CD4-positive, alpha-beta T cell treated with Interferon gamma for 1 hour (primary cell): ENCODE measurements at places on chromosomes 5 and 9.

GRCh38 chr5:132098151-132098594, 24.6 kb downstream of the CSF2 start:
- no peak for DNase-seq

GRCh38 chr5:175680463-175680862, 22.6 kb downstream of the HRH2 start:
- DNase-seq, result no peak

DNA sequence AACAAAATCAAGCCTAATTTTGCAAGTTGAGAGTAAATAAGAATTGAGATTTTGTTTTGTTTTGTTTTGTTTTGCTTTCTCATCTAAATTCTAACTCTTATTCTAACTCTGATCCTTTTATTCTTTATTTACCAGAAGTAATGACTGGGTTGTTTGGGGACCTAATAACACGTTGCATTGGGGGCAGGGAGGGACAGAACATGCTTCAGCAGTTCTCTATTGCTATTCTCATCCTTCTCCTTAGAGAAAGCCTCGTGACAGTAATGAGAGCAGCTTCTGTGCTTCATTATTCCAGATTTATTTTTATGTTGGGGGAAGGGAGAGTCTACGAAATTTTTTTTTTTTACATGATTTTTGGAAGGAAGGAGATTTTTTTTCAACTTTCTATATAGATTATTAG, 21.1 kb downstream of the CPEB4 start:
- no peak for DNase-seq

DNA sequence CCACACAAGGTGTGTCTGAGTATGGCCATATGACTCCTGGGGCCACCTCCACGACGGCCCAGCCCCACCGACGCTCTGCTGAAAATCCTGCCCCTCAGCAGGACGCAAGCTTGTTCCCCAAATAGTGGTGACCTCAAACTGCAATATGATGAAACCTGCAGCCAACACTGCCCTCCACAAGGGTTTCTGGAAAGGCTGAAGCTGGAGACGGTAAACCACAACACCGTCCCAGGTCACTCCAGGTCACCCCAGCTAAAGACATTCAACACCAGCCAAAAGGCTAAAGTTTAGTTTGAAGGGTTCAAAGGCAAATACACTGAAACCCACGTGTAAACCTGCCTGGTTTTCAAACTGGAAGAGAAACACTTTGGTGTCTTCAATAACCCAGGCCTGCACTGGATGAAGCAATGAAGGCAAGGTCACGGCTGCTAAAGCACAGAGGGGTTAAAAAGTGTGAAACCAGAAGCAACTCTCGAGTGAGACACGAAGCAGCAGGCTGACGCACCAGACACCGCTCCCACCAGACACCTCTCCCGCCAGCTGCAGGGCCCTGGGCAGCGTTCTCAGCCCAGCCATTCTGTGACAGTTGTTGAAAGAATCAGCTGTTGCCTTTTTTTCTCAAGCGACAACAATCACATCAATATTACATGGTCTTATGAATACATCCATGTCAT, 1.8 kb upstream of the LHX3 start:
- DNase-seq, result no peak

DNA sequence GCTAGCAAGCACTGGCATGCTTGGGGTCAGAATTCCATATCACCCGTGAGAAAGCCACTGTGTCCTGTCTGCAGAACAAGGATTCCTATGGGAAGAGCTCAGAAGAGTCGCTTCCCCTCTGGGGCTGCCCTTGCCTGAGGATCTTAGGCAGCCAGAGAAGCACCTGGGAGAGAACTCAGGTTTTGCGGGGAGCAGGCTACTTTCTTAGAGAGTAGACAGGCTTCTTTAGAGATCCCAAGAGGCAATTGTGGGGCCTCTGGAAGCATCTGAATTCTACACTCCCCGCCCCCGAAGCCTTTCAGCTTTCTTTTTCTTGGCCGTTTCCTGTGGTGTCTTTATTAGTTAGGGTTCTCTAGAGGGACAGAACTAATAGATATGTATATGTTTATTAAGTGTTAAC, 40.9 kb downstream of the PHF2 start:
- no peak for DNase-seq

DNA sequence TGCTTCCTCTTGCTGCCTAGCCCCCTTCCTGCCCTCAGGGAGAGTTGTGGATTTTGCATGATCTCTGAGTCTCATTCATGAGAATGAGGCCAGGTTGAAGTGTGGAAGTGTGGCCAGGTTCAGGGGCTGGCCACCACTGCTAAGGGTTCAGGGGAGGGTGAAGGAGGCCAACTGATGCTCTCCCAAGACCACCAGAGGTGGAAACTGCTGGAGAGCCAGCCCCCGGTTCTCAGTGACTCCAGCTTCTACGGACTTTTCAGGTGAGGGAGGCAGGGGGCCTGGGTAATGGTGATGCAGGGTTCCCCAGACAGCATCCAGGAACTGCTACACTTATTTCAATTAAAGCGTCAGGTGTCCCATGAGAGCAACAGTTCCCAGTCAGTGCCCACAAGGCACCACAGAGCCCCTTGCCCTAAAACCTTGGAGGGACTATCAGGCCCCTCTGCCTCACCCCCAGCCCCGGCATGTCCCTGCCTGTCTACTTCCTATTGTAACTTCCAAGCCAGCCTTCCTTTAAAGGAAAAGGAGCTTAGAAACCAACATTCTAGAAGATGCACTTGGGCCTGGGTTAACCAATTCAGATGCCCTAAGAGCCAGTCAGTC, 50.1 kb downstream of the AMBP start:
- DNase-seq, result no peak

- DNase-seq, result peak; percentile 56
Measured at GRCh38 chr5:35518104-35518503, 99.6 kb upstream of the SPEF2 start.

- no peak for DNase-seq
Measured at GRCh38 chr5:127988146-127988760, 95.3 kb upstream of the SLC12A2 start.

DNA sequence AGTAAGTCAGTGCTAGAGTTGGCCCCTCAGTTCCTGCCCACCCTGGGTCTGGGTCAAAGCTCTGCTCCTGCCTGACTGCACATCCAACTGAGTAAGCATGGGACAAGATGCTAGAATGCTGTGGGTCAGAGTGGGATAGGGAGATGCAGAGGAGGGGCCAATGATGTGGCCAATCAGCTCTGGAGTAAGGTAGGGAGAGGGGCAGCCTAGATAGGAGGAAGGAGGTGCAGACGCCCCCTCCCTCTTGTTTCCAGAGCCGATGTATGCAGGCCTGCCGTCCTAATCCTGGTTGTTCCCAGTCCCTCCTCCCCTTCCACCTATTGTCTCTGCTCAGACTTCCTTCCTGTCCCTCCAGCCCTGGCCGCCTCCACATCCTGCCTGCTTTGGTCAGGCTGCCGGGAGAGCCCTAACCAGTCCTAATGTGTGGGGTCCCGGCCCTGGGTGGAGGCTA, 1.3 kb downstream of the ARAP3 start:
- DNase-seq, result no peak

DNA sequence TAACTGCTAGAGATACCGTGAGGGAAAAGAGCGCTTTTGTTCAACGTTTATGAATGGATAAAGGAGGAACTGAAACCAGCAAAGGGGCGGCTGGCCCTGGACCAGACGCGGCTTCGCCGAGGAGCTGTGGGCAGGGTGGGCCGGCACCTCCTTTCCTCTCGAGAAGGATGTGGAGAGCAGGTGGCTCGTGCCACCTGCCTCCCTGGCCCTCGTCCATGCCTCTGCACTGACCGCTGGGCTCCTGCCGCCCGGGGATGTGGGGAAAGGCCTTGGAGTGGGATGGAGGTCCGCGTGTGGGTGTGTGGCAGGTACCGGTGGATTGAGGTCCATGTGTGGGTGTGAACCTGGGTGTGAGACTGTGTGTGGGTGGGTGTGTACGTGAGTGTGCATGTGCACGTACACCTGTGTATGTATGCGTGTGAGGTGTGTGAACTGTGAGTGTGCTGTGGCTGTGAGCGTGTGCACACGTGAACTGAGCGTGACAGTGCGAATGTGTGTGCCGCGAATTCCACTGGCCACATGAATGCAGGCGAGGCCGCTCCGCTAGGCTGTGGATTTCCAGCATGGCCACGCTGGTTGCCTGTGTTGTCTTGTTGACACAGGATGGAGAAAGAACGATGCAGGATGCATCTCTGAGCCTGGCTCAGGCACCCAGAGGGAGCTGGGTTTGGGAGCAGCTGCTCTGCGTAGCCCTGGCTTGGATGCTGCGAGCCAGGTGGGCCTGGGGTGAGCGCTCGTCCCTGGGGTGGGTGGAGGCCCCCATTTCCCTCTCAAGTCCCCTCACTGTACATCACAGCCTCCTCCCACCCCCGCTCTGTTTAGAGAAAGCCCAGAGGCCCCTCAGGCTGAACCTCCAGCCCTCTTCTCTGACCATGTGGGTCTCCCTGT, 4.4 kb upstream of the CEP72 start:
- DNase-seq, result peak; percentile 28

GRCh38 chr5:146528236-146528635, 12.2 kb upstream of the GPR151 start:
- DNase-seq, result no peak

DNA sequence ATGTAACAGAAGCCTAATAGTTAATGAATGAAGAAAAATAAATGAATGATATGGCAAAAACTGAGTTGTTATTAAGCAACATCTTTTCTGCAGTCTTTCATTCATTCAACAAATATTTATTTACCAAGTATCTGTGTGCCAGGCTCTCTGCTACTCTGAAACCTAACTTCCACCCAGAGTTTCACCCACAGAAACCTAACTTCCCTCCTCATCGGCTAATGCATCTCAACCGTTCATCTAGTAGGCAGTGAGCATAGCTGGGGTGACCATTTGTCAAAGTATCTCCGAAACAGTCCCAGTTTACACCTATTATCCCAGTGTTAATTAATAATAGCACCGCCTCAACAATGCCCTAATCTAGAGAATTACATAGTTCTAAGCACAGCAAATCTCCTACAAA, 1.5 kb downstream of the TTC39B start:
- no peak for DNase-seq

DNA sequence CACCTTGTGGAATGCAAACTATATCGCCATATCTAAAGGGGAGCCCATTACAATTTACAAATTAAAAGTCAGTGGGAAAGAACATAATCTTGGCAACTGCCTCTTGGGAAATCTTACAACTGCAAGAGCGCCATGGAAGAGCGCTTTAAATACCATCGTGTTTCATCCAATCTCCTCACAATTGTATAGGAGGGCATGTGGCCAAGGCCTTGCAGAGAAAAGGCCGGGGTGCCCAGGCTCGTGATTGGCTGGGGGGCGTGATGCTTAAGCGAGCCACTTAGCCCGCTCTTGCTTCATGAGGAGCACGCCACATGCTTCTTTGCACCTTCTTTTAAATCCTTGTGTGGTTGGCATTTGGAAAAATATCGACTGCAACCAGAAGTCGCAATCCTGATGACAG, 69.8 kb upstream of the NFIB start:
- no peak for DNase-seq

DNA sequence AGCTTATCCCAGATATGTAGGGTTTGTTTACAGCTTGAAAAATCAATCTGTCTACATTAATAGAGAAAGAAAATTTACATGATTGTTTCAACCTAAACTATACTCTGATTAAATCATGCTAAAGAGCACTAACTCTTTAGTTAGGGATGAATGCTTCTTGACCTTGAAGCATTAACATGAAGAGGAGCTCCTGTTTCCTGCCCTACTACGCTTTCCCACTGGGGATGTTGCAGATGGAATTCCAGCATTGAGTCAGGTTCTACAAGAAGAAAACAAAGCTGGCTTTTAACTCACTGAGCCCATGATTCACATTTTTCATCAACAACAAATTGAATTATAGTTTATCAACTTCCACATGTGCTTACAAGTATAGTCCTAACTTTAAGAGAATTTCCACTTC, 471.3 kb downstream of the TMEM232 start:
- no peak for DNase-seq

- DNase-seq, result no peak
Measured at GRCh38 chr5:50447941-50448340, 6.9 kb upstream of the EMB start.

DNA sequence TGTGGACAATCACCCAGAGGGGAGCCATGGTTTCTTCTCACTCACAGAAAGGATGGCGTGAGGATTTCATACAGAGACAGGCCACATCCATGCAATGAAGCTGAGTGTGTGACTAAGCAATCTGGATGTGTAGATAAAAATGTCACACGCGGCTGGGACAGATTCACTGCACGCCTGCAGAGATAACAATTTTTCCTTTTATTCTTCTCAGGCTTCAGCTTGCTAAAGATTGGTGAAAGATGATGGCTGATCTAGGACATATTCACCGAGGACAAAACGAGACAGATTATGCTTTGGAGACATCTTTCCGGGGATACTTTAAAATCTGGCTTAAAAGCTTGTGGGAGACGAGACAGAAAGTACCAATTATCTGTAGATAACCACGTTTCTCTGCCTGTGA, 313.9 kb upstream of the TRPC7 start:
- DNase-seq, result no peak

DNA sequence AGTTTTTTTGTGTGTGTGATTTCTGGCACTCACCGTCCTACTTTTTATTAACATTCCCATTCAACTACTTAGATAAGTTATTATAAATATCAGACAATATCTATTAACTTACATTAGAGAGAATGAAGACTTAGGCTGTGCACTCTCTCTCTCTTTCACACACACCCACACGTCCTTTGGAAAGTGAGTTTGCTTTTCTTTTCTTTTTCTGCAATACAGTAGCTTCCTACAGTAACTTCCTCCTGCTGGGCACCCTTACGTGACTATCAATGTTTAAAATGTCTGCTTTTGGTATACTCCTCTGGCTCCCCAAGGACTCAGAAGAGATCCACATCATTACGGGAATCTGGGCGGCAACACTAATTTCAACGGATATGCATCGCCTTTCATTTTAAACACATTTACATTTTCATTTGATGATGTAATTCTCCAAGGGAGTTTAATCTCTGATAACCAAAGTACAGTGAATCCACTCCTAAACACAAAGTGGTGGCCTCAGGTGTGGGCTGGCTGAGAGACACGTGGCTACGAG, 179.5 kb downstream of the MAPKAP1 start:
- no peak for DNase-seq

- no peak for DNase-seq
Measured at GRCh38 chr5:35894131-35894530, 37.4 kb downstream of the IL7R start.

DNA sequence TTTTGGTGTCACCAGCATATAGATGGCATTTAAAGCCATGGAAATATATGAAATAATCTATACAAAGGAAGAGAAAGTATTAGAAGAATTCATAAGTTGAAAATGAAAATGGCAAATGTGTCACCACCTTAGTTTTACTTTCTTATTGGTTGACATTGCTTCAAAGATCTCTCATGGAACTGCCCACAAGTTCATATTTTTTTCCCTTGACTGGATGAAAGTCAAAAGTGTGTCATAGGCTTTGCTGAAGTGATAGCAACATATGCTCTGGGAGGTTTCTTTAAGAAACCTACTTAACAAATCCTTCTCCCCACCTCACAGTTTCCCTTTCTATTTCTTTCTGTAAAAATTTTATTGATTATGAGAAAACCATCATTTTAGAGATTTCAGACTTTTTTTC, 127.2 kb downstream of the VPS13A start:
- no peak for DNase-seq

DNA sequence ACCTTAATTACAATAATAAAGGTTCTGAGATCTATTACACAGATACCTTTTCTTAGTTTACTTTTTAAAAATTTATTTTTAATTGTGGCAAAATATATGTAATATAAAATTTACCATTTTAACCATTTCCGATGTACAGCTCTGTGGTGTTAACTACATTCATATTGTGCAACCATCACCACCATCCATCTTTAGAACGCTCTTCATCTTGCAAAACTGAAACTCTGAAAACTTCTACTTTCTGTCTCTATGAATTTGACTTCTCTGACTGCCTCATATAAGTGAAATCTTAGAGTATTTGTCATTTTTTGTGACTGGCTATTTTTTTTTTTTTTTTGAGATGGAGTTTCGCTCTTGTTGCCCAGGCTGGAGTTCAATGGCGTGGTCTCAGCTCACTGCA, 26.8 kb downstream of the WWC1 start:
- no peak for DNase-seq
